ENCODE measurements at places on chromosomes 12 and 14.

- DNase-seq = peak; percentile 51
Observed at GRCh38 chr12:26572137-26572536, 260.9 kb downstream of the ITPR2 start.

- no peak for DNase-seq
Observed at GRCh38 chr14:39451811-39452210, 19.6 kb upstream of the FBXO33 start.

DNA sequence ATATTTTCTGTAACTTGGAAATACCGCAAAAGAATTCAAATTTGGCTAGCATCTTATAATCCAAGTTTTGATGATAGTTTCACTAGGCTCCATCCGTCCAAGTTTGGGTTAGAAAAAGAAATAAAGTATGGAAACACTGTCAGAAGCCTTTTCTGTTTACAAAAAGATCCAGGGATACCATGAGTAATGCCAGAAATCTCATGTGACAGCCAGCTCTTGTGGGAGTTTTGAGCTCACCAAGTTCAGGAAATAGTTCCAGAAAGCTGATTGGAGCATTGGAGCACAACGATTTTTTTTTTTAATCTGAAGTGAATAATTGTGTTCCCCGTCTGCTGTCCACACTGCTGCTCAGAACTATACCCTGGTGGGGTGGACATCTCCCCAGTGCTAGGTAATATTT, 229.7 kb upstream of the NPAS3 start:
- peak; percentile 100 for DNase-seq

DNA sequence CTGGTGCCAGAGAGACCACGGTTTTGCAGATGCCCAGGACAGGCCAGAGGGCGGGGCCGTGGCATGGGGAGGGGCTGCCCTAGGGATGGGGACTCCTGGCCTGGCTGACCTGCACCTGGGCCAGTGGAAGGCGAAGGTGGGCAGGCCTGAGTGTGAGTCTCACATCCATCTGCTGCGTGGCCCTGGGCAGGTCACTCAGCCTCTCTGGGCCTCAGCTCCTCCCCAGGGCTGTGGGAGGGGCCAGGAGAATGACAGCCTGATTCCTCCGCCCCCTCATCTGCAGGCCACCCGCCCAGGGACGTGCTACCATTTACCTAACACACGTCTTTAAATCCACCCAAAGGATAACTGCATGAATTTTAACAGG, 90.9 kb downstream of the GALNT9 start:
- no peak for DNase-seq

DNA sequence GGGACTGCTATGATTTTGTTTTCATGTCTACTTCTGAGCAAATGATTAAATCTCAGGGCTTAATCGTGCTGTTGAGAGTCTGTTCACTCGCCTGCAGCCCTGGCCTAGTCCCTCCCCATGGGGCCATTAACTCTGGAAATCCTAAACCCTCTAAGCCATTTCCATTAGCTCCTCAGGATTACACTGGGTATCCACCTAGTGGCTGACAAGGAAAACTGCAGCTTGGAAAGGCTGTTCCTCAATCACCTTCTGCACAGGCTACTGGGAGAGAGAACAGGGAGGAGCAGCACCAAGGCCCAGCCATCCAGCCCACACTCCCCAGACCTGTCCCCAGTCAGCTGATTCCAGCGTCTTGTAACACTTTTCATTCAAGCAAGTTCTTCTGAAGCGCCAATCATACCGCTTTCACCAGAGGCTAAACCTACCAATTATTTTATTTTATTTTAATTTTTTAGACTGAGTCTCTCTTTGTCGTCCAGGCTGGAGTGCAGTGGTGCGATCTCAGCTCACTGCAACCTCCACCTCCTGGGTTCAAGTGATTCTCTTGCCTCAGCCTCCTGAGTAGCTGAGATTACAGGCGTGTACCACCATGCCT, 48.7 kb downstream of the NEUROD4 start:
- DNase-seq = peak; percentile 80

- DNase-seq = no peak
Observed at GRCh38 chr12:3542911-3543310, 51.9 kb downstream of the PRMT8 start.

GRCh38 chr12:126811391-126811790, 1455.6 kb upstream of the TMEM132C start:
- peak; percentile 7 for DNase-seq

DNA sequence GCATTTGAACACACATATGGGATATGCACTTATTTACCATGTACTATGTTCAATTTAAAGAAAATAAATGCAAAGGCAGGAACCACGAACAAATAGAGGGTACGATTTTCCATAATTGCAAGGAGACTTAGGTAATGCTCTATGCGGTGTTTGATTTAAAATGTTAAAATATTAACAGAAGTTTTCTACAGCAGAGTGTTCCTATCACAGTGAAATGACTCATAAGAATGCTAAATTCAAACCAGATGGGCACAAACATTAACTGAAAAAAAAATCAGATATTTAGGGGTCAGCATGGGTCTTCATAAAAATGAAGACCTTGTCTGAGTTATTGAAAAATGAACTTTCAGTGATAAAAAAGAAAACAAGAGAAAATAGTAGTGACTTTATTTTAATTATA, 65.4 kb downstream of the LLPH start:
- no peak for DNase-seq

DNA sequence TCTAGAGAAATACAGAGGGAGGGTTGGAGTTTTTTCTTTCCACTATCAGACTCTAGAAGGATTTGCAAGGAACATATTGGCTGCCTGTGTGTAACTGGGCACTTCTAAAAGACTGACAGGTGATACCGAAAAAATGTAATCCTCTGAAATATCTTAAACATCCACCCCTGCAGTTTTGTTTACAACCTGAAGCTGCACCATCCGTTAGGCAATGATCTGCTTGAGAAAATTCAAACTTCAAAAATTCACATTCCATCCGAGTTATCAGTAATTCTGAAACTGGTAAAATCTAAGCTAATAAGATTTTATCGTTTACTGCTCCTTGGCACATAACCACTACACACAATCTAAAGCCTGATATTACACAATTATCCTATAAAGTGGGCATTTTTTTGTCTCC, 528.6 kb downstream of the FUT8 start:
- DNase-seq = no peak

- peak; percentile 67 for DNase-seq
Observed at GRCh38 chr14:71103662-71104484, 196.6 kb downstream of the PCNX1 start.

GRCh38 chr12:52341066-52341580, 19.9 kb upstream of the KRT83 start:
- DNase-seq = no peak

DNA sequence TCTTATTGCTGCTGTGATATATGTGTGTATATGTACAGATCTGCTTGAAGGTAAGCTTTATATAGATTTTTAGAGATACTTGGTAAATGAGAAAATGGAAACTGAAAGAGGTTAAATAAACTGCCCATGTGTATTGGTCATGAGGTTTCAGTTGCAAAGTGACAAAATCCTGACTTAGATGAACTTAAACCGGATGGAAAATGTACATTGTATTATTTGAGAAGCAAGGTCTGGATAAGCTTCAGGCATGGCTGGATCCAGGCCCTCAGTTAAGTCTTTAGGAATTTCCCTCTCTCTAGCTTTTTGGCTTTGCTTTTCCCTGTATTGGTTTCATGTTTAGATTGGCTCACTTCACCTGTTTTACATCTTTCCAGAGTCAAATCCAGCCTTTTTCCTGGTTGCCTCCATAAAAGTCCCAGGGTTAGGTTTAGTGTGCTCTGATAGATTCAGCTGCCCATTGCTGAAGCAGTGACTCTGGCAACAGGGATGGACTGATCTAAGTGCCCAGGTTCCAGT, 21.0 kb upstream of the MAP1LC3B2 start:
- peak; percentile 77 for DNase-seq

- no peak for DNase-seq
Observed at GRCh38 chr12:132036063-132036683, 86.4 kb downstream of the EP400 start.

DNA sequence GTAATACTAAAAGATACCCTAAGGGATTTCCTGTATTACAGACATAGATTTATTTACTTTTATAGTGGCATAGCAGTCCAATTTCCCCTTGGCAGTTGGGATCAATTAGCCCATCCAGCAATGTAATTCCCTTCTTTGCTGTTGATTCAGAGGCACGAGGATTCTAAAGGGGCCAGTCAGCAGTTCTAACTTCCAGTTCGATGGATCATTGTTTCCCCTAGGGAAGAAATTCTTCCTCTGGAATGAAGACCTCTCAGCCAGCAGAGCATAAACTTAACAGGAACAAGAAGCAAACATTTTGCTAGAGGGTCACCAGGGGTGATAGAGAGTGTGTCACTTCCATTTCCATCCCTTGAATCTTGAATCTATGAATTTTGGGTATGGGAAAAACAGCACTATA, 395.7 kb upstream of the NOVA1 start:
- DNase-seq = peak; percentile 74

GRCh38 chr14:100649173-100649519, 61.9 kb upstream of the BEGAIN start:
- peak; percentile 28 for DNase-seq

GRCh38 chr12:53193985-53194716, 12.9 kb downstream of the ITGB7 start:
- no peak for DNase-seq

GRCh38 chr14:59254911-59255545, 66.6 kb downstream of the DAAM1 start:
- DNase-seq = peak; percentile 85

DNA sequence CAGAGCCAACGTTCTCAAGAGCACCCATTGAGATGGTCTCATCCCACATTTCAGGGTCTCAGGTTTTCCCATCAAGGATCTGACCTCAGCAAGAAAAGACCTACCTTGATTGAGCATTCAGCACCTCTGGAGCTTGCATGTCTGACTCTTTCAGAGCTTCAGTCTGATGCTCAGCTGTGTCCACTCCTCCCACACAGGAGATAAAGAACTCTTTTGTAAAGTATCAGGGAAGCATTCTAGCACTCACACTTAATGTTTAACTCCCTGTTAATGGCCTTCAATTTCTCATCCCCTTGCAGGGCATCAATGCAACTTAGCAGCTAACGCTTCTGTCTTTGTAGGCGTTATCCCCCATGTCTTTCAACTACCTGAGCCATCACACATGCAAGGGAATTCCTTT, 124.1 kb downstream of the GALC start:
- no peak for DNase-seq

DNA sequence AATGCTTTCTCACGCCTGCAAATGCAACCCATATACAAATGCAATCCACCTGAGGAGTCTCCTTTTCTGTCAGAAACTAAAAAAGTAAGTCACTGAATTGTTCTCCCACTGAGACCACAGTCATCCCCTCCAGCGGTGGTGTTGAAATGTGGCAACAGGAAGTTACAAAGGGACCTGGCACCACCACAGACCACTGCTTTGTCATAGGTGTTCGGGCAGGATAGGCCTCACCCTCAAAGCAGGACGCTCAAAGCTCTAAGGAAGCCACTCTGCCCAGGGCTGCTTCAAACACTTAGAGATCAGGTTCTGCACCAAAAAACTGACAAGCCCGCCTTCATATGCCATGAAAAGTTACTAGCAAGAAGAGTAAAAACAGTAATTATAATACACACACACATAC, 11.3 kb downstream of the PHLDA1 start:
- no peak for DNase-seq
